ENCODE measurements at places on chromosomes 6 and 20.
A peak's percentile ranks its signal among the peaks of the same experiment; 100 is the strongest.

DNA sequence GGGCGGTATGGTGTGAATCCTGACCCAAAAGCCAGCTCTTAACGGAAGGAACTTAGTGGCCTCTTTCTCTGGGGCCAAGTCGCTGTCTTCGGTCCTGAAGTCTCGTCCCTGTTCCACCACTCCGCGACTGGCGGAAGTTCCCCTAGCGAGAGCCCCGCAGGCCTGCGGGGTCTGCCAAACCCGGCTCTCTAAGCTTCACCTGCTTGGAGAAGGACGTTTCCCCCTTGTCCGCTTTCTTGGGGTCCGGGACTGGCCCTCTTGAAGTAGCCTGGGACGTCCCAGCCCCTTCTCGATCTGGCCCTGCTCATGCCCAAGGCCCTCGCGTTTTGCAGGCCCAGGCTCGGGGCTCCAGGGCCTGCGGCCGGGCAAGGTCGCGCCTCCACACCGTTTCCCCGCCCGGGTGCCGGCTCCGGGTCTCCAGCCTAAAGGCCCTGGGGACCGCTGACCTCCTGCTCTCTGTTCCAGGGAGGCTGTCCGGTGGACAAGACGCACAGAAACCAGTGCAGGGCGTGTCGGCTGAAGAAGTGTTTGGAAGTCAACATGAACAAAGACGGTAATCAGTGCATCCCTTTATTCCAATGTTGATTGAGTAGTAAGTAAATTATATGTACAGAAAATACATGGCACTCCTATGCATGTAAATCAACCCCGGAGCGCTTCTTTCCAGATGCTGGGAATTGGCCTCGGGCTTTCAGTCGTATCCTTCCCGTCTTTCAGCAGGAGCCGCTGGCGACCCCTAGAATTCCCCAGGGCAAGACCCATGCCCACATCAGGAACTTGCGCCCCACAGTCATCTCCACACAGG, 8.8 kb downstream of the NR2E1 start:
- peak; percentile 30 for DNase-seq

DNA sequence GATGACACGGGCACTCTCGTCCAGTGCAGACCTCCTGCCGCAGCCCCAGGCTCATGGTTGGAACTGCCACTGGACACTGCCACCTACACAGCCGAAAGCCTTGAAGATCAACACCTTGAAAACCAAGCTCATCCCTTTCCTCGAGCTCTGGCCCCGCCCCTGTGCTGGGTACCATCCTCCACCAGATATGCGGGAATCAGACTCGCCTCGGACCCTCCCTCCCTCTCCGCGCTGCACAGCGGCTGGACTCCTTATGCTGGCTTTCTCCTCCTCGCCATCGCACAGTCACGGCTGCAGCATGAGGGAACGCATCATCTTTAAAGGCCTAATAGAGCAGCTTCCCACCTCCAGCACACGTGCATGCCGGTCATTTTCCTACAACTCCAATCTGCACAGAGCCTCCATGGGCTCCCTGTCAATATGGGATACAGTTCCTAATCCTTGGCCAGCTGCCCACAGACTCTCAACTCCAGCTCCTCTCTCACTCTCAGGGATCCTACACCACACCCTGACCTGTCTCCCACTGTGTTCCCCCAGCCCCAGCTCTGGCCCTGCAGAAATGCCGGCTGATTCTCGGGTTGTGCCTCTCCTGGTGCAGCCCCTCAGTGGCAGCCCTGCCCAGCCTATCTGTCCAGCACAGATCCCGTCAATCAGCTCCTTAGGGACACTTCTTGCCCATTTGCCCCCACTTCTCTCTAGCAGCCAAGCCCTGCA, 23.2 kb downstream of the TXNDC5 start:
- no peak for DNase-seq

DNA sequence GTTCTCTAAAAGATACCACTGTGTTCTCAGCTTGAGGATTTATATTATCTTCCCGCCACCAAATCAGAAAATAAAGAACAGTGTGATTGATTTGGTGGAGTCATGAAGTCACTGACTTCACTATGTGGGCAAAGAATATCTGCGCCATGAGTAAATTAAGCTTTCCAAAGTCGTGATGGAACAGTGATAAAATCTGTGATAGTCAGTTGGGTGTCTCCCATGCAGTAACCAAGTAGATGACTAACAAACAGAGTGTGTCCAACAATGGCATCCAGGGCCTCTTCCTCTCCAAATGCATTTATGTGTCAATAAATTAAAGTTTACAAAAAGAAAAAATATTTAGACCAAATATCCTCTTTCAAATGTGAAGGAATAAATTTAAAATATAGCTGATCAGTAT, 87.0 kb upstream of the DST start:
- no peak for DNase-seq

DNA sequence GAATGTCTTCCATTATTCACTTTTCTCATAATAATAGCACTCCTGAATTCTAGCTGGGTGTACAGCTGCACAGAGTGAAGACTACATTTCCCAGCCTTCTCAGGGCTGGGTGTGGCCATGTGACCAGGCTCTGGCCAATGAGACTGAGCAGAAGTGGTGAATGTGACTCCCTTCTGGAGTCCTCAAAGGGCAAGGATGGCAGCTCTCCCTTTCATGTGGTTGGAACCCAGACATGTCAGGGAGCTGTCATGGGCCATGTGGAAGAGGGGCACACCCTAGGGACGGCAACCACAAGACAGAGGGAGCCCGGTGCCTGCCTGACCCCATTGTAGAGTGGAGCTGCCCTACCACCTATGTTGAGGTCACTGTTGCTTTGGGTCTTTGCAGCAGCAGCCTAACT, 312.8 kb upstream of the SULF2 start:
- DNase-seq, result no peak

- no peak for DNase-seq
Measured at GRCh38 chr6:108675226-108676200, 114.8 kb downstream of the FOXO3 start.

GRCh38 chr6:13847326-13848050, 33.1 kb upstream of the MCUR1 start:
- DNase-seq, result no peak

- DNase-seq, result no peak
Measured at GRCh38 chr6:160457823-160458222, 109.6 kb downstream of the SLC22A3 start.

DNA sequence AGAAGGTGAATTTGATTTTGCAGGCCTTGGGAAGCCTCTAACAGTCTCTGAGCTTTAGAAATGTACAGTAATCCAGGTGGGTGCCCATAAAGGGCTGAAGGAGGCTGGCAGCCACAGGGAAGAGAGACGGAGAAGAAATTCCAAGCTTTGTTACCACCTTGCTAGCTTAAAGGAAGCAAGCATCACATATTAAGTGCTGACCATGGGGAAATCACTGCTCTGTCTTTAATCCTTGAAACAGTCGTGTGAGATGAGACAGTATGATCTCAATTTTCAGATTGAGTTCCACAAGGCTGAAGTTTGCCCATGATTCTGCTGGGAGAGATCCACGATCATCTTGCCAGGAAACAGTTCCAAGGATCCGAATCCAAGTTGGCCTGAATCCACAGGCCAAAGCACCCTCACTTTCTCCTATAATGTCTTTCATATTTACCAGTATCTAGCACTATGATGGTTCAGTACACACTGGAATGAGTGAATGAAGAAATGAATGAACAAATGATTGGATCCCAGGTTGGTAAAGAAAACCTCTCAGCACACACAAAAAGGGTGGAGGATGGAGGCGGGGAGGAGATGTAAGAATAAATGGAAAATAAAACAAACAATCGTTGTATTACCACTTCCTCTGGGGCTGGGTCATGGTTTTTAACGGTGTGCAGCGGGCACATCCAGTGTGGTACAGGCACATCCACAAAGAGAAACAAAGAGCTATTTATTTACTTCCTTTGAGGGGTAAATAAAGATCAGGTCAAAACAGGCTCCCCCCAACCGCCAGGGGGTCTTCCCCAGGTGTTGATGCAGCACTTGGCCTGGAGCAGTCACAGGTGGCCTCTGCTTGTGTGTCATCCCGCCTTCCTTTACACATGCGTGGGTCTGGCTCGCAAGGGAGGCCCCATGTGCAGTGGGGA, 28.2 kb upstream of the TAF8 start:
- DNase-seq, result peak; percentile 73

GRCh38 chr20:35883778-35884540, 70.3 kb downstream of the SCAND1 start:
- DNase-seq, result peak; percentile 56

DNA sequence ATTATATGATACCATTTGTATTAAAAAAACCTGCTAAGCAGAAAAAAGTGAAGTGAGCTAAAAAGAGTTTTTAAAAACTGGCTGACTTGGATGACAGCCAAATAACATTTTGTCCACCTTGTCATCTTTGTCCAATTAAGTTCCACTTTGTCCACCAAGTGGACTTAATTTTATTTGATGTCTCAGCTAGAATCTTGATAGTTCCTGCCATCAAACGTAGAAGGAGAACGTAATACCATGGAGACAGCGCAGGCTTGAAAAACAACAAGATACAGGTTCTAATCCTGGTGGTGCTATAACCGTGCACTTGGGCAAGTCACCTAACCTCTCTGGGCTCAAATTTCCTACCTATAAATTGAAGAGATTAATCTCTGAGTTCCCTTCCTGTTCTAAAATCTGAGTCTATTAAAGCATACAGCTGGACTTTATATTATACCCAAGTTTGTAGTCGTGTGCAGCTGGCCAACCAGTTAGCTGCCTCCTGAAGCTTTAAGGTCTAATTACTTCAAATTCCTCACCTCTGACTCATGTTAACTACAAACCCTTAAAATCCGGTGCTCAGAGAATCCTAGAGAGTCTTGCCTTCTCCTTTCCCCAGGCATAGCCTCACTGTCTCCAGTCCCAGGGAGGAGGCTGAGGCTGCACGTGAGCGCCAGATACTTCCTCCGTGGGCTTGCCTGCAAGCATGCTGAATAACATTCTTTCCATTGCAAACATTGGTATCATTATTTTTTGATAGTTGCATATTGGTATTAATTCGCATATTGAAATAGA, 16.8 kb downstream of the TMEM244 start:
- no peak for DNase-seq

DNA sequence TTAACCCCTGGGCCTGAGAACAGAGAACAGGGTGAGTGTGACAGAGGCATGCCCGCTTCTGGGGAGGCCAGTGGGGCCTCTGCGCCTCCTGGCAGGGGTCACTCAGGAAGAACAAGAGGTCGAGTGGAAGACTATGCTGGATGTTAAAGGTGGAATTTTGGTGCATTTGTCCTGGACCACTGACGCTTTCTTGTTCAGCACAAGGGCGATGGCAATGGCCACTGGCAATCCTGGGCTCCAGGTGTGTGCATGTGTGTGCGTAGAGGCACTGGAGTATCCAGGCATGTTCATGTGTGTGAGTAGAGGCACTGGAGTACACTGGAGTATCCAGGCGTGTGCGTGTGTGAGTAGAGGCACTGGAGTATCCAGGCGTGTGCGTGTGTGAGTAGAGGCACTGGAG, 23.5 kb upstream of the NPBWR2 start:
- no peak for DNase-seq

DNA sequence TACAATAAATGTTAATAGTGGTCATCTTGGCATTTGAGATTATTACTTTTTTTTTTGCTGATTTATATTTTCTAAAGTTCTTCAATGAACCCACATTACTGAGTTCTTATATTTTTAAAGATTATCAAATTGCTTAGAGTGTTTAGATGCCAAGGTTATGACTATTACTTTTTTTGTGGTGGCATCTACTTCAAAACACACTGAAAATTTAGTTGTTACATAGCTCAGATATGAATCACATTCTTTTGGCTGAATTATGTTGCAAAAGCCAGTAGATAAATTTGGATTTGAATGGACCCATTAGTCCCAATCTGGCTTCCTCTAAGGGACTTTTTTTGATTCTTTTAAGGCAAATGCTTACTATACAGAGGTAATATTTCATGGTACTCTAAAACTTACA, 8.9 kb downstream of the UTRN start:
- DNase-seq, result no peak

DNA sequence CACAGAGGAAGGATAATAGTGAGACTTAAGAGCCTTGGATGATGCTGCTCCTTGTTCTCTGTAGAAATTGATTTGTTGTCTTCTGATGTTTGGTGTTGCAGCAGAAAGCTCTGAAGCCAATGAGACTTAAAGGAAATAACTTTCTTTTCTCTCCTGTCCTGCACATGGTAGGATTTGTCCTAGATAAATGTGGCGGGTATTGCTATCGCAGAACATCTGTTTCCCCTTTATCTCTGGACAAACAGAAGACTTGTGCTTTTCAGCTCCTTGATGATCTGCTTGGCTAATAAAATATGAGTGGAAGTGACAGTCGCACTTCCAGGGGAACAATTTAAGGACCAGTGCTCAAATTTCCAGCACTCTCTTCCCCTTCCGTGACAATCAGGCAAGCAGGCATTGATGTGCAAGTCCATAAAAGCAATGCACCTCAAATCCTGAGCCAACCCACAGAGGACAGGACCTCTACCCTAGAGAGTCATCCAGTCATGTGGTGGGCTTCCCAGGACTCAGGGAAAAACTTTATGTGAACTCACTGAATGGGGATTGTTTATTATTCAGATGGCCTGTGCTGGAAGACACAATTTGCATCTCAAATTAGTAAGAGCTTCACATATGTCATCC, 9.9 kb upstream of the NCR2 start:
- DNase-seq, result no peak

DNA sequence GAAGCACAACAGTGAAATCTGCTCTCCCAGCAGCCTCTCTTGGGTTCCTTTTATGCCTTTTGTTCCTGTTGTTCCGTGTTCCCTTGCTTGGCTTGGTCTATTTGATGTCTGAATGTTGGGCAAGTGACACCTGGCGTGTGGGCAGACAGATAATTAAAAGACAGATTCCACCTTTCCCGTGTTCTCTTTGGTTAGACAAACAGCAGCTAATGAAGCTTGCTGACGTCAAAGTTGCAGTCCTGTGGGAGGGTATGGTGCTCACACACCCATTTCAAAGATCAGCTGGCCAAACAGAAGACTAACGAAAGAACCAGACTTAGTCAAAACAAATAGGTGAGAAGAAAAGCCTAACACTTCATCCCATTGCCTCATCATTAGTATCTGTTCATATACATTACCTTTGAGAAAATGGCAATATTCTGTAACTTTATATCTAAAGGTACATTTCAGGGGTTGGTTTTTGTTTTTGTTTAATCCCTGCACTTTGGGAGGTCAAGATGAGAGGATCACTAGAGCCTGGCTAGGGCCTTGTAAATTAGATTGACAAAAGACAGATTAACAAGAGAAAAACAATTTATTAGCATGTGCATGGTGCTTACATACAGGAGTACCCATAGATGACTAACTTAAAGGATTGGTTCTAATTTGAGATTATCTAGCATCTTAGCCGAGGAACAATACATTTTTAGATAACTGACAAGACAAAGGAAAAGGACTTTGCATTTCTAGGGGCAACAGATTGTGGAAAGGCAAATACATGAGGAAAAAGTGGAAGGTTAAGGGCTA, 48.9 kb upstream of the TNFRSF21 start:
- DNase-seq, result no peak

- DNase-seq, result no peak
Measured at GRCh38 chr6:13494137-13494536, 6.7 kb upstream of the GFOD1 start.

- DNase-seq, result peak; percentile 52
Measured at GRCh38 chr6:52286798-52287432, 2.4 kb upstream of the MCM3 start.
